ENCODE measurements at places on chromosomes 5 and 9.
A peak's percentile ranks its signal among the peaks of the same experiment; 100 is the strongest.

DNA sequence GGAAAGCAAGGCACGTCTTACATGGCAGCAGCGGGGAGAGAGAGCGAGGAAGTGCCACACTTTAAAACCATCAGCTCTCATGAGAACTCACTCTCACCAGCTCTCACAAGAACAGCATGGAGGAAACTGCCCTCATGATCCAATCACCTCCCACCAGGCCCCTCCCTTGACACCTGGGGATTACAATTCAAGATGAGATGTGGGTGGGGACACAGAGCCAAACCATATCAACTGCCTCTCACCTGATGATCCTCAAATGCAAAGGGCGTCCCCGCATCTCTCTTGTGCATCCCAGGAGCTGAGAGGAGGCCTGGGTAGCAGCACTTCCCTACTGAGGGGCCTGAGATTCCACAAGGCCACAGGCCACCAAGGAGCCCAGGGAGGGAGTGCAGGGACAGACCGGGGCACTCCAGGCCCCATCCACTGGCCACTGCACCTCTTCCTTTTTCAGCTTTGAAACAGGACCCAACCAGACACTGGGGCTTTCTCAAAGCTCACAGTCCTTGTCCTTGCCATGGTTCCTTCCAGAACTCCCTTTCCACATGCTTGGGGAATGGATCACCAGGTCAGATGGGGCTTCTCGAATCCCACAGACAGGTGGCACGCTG, 54.5 kb upstream of the IL17B start:
- DNase-seq = no peak

DNA sequence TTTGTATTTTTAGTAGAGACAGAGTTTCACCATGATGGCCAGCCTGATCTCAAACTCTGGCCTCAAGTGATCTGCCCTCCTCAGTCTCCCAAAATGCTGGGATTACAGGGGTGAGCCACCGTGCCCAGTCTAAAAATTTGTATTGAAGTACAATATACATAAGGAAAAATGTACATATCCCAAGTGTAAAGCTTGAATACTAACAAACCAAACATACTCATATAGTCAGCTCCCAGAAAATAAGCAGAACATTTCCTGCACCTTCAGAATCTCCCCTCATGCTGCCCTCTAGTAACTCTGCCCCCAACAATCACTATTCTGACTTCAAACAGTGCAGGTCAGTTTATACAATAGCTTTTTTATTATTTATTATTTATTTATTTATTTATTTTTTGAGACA, 1.6 kb upstream of the NOL6 start:
- no peak for DNase-seq

DNA sequence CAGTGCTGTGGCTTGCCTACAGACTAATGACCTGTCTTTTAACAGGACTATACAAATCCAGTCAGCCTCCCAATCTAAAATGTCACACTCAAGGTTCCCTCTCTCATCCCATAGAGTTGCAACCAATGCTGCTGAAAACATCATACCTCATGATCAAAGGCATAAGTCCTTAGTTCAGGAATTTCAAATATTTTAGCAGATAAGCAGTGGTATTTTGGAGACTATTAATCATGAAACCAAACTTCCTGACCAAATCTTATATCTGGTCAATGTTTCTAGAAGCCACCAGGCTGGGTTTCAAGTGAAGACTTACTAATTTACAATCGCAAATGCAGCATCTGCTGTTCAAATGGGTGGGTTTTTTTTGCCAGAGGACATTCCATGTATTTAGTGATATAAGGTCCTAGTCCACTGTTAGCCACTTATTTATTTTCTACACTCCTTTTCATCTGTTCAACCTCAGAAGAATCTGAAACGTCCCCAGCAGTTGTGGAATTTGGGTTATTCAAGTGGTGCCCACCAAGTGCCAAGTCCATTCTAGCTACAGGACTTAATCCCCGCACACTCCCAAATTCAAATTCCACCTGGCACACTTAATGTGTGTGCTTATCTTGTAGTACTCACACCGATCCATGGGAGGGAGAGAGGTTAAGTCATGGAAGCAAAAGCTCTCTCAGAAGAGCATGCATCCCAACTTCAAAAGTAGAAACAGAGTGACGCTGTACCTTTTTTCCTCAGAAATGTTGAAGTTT, 5.8 kb downstream of the TAS2R1 start:
- DNase-seq = peak; percentile 8

DNA sequence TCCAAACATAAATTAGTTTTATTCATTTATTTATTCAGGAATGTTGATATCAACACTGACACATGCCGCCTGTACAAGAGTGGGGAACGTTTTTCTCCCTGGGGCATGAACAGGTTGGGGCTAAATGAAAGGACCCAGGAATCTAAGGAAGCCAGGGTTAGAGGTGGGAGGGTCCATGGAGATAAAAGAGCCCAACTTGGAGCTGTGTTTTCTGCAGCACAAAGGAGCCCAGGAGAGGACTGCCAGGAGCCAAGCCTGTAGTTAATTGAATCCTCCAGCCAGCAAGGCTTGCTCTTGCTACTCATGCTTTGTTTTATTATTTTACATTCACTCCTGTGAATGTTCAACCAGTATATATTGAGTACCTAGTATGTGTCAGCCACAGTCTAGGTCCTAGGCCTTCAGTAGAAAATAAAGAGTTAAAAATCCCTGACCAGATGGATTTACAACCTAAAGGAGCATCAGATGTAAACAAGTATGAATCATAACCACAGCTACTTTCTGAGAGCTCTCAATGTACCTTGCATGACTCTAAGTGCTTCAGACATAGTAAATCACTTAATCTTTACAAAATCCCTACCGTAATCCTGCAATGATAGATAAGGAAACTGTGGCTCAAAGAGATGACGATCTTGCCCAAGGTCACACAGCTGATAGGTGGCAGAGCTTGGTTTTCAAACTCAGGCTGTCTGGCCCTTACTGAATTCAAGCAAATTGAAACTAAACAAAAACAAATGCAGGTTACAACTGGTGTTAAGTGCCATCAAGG, 69.8 kb downstream of the ASTN2 start:
- no peak for DNase-seq

GRCh38 chr9:137156567-137157375, 13.1 kb downstream of the LRRC26 start:
- DNase-seq = peak; percentile 6

- DNase-seq = no peak
Observed at GRCh38 chr9:36659500-36659899, 86.8 kb downstream of the MELK start.

Data from fibroblast of skin of left quadriceps (primary cell).